ENCODE measurements at places on chromosomes 3 and 15.

DNA sequence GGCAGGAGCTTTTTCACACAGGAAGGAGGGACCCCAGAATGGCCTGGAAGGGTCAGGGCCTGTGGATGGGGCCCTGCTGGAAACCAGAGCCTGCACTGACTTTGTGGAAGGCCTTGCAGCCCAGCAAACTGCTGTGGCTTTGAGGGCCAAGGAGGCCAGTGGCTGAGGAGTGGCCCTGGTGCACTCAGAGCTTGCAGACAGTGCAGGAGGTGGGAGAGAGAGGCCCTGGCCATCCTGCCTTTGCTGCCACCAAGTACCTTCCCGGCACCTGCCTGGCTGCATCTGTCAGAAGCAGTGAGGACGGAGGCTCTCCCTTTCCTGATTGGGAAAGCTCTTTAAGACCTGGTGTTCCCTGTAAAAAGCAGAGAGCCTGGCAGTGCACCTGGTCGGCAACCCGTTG lies 6.4 kb downstream of the PSTPIP1 start:
- DNase-seq, result no peak

- DNase-seq, result no peak
These were observed 29.5 kb upstream of the SMAD3 start for GRCh38 chr15:67035886-67036285.

GRCh38 chr3:156685198-156685597 lies 10.8 kb downstream of the TIPARP start:
- DNase-seq, result no peak

GRCh38 chr3:78516937-78517336 lies 1250.9 kb downstream of the ROBO1 start:
- DNase-seq, result no peak

- DNase-seq, result no peak
These were observed 26.0 kb upstream of the CORO2B start for GRCh38 chr15:68552773-68553172.

DNA sequence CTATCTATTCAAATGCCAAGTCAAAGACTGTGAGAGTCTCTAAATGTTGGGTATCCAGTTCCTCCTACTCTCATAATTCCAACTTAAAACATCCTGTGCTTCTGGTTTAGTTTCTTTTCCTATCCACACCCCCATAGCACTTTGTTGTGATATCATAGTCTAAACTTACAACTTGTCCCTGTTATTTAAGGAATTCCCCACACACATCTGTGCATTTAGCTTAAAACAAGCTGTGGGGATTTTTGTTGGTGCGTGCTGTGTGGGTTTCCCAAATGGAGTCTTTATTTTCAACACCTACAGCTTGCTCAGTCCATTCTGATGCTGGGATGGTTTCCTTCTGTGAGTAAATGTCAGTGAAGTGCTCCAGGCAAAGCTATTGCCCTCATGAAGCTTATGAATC lies 167.3 kb downstream of the GMNC start:
- no peak for DNase-seq

DNA sequence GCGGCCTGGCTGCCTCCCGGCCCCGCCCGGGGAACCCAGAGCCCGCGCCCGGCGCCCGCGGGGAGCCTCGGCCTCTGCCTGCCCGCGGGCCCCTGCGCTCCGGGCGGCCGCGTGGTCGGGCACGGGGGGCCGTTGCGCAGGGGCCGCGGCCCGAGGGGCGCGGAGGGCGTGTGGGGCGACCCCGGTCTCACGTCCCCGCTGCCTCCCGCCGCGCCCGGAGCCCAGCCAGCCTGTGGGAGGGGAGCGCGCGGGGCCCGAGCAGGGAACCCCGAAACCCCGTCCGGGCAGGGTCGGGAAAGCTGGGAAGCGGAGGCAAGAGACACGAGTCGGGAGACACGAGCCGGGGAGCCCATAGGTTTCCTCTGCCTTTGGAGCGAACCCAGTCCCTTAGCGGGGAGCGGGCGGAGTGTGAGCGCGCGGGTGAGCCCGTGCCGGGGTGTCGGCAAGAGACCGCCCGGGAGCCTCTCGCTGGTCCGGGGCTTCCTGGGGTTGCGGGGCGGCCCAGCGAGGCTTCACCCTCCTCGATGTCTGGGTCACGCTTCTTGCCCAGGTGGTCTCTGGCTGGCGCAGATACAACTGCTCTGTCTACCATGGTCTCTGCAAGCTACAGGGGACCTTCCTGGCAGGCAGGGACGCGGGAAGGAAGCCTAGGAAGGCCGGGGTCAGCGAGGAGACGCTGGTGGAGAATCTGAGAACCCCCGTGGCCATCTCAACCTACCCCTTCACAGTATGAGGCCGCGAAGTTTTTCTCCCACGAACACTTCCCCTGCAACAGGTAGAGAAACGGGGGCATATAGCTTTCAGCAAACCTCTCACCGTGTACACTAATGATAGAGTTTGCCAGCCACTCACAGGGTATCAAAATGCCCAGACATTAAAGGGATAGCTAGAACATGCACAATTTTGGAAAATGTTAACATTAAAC lies 586 bp downstream of the LRRK1 start:
- DNase-seq, result peak; percentile 18

DNA sequence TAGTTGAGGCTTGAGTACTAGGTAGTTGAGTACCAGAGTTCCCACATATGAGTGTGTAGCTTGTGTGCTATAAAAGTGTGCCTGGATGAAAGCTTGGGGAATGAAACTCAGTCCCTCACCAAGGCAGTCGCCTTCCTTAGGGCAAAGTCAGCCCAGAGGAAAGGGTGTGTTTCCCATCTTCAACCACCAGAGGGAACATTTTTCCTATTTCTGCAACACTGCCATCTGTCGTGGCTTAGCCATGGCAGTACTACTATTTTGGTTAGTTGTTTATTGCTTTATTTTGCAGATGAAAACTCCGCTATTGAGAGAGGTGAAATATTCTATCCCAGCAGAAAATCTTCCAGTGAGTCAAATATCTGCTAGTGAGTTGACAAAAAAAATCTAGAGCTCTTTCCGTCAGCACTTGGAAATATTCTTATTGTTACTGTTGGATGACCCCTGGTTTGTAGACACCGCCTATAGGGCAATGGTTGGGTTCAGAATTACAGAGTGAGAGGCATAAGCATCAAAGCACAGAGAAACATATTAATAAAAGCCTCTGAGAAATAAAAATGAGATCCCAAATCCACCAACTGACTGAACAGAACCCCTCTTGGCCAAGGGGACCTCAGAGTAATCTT lies 239.9 kb downstream of the CPNE4 start:
- peak; percentile 0 for DNase-seq

GRCh38 chr3:127728417-127729015 lies 55.8 kb downstream of the ABTB1 start:
- no peak for DNase-seq

DNA sequence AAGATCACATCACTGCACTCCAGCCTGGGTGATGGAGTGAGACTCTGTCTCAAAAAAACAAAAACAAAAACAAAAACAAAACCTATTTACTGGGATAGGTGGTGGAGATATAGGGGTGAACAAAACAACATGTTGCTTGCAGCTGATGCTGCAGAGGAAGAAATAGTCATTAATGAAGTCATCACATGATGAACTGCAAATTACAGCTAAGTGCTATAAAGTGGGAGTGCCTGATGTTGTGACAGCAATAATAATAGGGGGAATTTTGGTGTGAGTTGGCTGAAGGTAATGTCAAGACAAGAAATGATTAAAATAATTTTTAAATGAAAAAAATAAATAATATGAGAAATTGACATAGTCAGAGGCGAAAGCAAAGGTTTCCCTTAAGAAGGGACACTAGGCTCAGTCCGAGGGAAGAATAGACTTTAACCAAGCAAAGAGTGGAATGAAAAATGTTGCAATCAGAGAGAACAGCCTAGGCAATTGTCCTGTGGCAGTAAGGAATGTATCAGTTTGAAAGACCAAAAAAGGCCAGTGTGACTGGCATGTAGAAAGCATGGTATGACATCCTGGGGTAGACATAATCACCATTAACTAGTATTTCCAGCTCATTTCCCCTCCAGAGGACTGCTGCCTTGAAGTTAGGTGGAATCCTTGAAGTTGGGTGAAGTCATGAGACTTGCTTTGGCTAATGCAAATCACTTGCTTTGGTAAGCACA lies 14.7 kb upstream of the PIK3CB start:
- no peak for DNase-seq

DNA sequence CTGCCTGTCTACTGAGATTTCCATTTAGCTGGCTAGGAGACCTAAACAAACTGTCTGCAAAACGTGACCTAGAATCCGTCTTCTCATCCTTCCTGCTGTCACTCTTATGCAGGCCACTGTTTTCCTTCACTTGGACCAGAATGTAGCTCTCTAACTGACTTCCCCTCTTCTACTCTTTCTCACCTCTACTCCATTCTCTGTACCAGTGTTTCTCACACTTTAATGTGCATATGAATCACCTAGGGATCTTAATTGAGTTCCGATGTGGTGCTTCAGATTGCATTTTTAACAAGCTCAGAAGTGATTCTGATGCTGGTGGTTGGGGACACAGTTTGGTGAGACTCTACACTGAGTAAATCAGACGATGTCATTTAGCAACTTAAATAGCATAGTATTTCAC lies 1.6 kb upstream of the GBE1 start:
- DNase-seq, result no peak

DNA sequence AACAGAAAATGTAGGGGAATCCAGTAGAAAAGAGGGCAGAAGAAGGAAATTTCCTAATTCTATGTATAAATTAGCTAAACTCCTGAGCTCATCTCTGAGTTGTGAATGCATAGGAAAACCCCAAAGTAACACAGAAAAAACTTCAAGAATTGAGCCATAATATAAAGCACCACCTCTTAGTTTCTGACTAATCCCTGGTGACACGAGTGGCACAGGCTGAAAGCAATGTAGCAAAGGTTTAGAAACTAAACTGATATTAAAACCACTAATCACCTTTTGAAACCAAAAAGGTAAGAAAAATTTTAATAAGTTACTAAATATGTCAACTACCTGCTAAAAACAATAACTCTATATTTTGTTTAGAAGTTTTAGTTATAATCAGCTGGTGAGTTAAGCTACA lies 255.6 kb upstream of the NECTIN3 start:
- no peak for DNase-seq

DNA sequence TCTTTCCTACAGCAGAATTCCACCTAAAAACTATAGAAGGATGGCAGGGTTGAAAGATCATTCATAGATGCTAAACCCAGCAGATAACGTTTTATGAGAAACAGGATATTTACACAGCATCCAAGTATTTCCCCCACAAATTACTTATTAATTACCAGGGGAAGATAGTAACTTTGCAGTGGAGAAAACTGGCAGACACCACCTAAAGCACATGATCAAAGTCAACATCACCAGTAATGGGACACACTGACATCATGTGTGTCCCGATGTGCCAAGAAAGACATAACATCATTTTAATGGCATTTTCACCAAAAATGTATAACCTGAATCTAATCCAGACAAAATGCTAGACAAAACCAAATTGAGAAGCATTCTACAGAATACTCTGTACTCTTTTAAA lies 220.4 kb upstream of the THBS1 start:
- DNase-seq, result no peak

- DNase-seq, result no peak
These were observed 244.0 kb downstream of the GABRG3 start for GRCh38 chr15:27214961-27215360.

DNA sequence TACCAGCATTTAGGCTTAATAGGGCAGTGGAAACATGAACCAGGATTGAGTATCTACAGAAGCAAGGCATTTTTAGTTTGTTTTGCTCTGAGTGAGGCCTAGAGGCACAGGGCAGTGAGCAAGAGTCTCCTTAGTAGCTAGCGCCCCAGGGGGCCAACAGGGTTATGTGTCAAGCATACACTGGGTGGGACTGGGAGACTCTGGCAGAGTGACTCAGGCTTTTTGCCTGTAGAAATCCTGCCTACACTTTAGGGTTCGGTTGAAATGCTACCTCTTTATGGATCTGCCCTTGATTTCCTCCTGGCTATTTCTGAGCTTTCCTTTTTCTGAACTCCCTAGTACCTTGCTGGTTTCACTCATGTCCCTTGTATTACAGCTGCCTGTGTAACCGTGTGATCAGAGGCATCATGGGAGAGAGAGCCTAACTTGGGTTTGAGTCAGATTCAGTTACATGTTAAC lies 72.2 kb downstream of the TOP2B start:
- DNase-seq, result no peak

DNA sequence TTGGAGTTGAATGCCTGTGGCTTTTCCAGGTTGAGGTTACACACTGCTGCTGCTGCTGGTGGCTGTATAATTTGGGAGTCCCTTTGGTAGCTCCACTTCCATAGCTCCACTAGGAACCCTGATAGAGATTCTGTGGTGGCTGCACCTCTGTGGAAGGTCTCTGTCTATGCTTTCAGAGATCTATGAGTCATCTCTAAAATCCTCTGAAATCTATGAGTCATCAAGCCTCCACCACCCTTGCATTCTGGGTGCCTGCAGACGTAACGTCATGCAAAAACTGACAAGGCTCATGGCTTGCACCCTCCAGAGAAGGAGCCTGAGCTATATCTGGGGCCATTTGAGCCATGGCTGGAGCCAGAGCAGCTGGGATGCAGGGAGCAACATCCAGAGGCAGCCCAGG lies 1037.0 kb upstream of the CFAP20DC start:
- peak; percentile 21 for DNase-seq

- DNase-seq, result peak; percentile 25
These were observed 17.4 kb downstream of the CCDC12 start for GRCh38 chr3:46959161-46959511.

DNA sequence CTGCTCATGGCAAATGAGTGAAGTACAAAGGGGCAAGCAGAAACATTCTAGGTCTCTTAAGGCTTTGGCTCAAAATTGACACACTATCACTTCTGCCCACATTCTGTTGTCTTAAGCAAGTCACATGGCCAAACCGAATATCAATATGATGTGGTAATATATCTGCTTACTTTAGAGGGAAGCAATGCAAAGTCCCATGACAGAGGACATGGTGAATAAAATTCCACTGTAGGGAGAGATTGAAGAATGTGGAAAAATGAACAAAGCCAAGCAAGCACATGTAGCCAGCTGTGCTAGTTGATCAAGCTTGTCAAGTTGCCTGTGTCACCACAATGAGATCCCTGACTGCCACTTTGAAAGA lies 11.2 kb upstream of the TBC1D5 start:
- DNase-seq, result no peak

- DNase-seq, result no peak
These were observed 24.2 kb upstream of the GMPPB start for GRCh38 chr3:49747792-49748480.

- DNase-seq, result no peak
These were observed 28.5 kb downstream of the SHC4 start for GRCh38 chr15:48935236-48935635.

Data from stimulated activated CD4-positive, alpha-beta T cell treated with anti-CD3 and anti-CD28 coated beads, Interleukin-12 subunit alpha, Interleukin-12 subunit beta, amount 100 ng/mL, for 4 hours (primary cell).